Suprapubic skin (tissue), 4 donors: ENCODE measurements at places on chromosomes 1 and 21.
A peak's percentile ranks its signal among the peaks of the same experiment; 100 is the strongest.

DNA sequence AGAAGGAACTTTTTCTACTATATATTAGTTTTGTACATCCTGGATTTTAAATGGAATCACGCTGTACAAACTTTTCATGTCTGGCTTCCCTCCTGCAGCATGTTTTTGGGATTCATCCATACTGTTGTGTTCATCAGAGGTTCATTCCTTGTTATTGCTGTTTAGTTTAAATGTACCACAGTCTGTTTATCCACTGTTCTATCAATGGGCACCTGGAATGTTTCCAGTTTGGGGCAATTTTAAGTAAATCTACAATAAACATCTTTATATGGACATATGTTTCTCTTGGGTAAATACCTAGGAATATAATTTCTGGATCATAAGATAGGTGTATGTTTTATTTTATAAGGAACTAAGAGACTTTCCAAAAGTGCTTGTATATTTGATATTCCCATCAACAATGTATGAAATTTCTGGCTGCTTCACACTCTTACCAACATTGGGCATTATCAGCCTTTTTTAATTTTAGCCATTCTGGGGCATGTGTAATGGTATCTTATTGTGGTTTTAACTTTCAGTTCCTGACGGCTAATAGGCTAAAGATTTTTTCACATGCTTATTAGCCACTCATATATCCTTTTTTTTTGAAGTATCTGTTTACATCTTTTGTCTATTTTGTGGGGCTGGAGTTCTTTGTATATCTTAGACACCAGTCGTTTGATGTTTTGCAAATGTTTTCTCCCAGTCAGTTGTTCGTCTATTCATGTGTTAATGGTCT, 48.8 kb downstream of the RPS6KC1 start:
- DNase-seq: no peak

DNA sequence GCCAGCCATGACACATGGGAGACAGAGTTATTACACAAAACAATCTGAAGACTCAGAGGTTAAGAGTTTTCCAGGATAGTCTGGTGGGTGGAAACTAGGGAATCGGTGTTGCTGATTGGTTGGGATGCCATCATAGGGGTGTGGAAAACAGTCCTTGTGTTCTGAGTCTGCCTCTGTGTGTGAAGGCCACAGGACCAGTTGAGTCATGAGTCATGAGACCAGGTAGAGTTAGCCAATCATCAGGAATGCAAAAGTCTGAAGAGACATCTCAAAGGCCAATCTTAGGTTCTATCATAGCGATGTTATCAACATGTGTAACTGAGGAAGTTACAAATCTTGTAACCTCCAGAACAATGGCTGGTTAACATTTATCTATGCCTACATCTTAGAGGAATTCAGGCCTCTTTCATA, 49.7 kb upstream of the NEK7 start:
- no peak for DNase-seq

DNA sequence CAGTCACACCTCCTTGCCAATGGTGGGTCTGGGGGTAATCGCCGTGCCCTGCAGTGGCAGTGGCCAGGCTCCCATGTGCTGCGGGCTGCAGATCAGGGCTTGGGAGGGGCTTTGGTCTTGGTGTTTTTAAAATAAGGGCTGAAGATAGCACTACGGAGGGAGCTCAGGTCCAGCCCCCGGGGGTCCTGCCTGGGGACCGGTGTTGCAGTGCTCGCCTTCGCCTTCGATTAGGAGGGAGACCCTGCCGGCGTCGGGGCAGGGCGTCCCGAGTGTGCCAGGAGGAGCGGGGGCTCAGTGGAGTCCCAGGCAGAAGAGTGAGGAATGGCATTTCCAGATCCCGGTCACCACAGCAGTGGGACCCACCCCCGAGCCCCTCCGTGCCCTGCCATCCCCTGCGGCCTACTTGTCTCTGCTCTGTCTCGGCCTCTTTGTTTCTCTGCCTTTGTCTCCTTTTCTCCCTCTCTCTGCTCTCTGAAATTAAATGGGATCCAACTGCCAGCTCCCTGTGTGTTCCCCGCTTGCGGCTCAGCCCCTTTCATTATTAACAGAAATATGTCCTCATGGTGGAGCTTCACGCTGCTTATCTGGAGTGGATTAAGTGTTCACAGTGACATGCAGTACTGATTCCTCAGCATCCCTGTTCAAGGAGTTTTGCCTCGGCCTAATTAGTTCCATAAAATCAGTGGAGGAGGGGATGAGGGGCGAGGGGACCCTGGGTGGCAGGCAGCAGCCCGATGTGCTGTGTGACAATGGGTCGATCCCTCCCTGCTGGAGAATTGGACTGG, 44.4 kb downstream of the DMRTB1 start:
- DNase-seq: no peak

GRCh38 chr1:33454646-33455282, 17.7 kb upstream of the ZSCAN20 start:
- no peak for DNase-seq

- DNase-seq: no peak
Observed at GRCh38 chr21:42836402-42836666, 43.0 kb downstream of the WDR4 start.

- DNase-seq: no peak
Observed at GRCh38 chr1:109197158-109198042, 16.3 kb upstream of the SARS1 start.

DNA sequence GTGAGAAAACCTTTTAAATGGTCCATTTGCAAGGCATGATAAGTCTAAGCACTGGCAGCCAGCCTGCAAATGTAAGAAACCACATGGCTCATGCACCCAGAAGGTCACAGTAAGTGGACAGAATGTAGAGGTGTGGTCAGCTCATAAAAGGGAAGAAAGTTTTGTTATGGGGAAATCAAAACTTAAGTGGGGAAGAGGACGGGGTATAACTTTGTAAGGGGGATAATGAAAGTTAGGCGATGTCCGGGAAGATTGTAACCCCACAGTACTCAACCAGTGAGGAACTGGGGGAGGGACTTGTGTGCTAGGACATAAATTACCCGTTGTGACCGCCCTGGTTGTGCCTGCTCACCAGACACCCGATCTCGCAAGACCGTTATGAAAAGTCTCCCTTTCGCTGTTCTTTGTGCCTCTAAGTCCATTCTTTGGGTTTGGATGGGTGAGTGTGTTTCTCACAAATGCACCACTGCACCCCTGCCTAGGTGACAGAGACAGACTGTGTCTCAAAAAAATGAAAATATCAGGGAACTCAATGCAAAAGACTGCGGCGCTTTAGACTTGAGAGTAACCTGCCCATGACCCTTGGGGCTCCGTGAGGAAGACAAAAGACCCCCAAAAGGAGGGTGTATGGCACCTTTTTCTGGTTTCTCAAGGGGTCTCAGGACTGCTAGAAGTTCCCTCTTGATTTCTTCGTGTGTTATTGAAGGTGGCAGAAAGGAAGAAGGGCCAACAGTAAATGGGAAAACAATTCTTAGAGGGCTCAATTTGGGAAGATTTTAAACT, 28.6 kb upstream of the ZNF496 start:
- DNase-seq: no peak

- DNase-seq: peak; percentile 90
Observed at GRCh38 chr1:18913065-18913835, 10.9 kb upstream of the ALDH4A1 start.

DNA sequence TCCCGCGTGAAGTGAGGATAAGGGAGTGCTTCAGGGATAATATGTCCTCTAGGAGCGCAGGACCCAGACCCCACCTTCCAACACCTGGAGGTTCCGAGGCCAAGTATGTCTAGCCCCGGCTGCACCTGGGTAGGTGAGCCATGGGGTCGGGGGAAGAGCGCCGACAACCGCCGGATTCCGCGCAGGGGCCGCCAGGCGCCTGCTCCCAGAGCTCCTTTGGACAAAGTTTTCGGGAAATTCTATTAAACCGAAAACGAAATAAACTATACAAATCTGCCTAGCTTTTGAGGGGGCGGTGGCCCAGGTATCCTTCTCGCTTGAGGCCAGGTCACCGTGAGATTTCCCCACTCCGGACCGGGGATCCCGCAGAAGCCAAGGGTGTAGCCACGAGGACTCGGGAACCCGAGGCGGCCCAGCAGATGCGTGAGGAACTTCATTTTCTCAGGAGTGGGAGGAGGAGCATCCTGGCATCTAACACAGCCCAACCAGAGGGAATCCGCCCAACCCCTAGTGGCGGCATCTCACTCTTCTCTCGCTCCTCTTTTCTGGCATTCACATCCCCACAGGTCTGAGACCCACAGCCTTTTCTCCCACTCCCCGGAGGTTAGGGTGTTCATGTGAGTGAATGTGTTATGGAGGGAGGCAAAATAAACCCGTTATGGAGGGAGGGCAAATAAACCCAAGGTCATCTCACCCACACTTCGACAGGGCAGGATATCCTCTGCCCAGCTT, 2.3 kb upstream of the DMRTA2 start:
- no peak for DNase-seq

- no peak for DNase-seq
Observed at GRCh38 chr1:110004583-110004982, 20.0 kb downstream of the AHCYL1 start.

DNA sequence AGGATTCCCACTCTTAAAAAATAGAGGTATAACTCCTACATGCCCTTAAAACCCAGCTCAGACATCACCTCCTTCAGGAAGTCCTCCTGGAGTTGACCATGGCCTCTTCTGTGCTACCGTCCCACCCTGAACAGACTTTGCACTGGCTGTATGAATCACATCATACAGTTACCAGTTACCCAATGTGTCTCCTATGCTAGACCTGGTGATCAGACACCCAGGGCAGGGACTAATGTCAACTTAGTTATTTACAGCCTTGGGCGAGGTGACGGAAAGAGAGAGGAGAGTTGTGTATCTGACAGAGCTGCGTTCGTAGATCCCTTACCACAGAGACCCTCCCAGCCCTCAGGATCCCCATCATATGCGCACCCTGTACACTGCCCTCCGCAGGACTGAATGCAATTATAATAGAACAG, 72.7 kb downstream of the SLC66A1 start:
- no peak for DNase-seq

GRCh38 chr1:68180441-68181164, 51.7 kb downstream of the WLS start:
- no peak for DNase-seq

DNA sequence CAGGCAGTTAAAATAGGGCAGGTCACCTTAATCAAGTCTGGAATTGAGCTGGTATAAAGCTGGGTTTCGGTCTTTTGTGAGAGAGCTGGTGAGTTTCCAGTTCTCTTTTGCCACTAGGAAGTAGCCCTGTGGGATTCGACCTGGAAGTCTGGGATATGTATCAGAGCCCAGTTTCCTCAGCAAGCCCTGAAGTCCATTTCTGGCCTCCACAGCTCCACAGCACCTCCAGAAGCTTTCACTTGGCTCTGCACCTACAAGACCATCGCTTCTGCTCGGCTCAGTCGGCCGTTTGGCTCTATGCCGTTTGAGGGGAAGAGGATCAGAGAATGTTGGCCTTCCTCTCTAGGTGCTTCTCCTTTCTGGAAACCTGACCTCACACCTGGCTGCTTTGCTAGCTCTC, 148.0 kb downstream of the GALNT2 start:
- DNase-seq: no peak

GRCh38 chr1:239987103-239987745, 104.5 kb upstream of the FMN2 start:
- no peak for DNase-seq

GRCh38 chr21:42496120-42496838, at the start of gene RSPH1:
TSS of gene RSPH1 (minus strand) at chr21:42496224. CDS start at chr21:42496186, 38 bp downstream.
- DNase-seq: peak; percentile 100

GRCh38 chr1:207672522-207673130, 27.7 kb downstream of the CR1L start:
- DNase-seq: no peak

GRCh38 chr1:39102537-39103327, 76.6 kb downstream of the NDUFS5 start:
- no peak for DNase-seq

DNA sequence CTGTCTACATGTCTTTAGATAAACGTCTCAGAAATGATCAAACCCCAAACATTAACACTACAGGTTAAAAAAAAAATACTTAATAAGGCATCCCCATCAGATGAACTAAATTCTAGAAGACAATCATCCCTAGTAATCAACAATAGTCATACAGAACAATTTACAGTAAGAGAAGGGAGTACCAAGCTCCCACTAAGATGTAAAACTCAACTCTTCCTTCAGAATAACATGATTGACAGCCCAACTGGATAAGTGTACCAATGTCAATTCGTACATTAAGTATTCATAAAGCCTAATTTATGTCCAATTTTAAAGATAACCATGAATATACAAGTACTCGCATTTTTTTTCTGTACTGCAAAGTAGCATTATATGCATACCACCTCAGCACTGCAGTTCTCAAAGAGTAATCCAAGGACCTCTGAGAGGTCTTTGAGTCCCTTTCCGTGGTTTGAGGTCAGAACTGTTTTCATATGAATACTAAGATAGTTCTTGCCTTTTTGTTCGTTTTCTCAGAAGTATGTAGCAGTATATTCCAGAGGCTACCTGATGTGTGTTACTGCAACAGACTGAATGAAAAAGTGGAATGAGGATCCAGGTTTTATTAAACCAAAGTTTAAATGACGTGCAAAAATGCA, 6.6 kb downstream of the SCAF4 start:
- DNase-seq: no peak

- DNase-seq: no peak
Observed at GRCh38 chr21:45821315-45821962, 160.1 kb upstream of the COL6A1 start.

- DNase-seq: no peak
Observed at GRCh38 chr21:27291006-27291405, 324.1 kb upstream of the ADAMTS5 start.

DNA sequence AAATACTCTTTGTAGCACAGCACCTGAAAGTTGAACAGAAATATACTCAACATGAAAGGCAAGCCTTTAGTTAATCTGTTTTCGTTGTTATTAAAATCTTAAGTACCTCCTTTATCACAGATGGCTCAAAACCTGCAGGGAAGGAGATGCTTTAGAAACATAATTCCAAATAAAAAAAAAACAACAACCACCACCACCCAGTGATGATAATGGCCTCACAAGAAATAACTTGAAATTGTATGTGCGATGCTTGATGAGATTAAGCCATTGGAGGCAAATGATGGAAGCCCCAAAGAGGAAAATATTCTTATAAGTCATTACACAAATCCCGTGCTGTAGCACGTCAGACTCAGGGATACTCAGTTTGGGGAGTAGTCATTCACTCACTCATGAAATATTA, 24.9 kb upstream of the ZBTB40 start:
- no peak for DNase-seq

DNA sequence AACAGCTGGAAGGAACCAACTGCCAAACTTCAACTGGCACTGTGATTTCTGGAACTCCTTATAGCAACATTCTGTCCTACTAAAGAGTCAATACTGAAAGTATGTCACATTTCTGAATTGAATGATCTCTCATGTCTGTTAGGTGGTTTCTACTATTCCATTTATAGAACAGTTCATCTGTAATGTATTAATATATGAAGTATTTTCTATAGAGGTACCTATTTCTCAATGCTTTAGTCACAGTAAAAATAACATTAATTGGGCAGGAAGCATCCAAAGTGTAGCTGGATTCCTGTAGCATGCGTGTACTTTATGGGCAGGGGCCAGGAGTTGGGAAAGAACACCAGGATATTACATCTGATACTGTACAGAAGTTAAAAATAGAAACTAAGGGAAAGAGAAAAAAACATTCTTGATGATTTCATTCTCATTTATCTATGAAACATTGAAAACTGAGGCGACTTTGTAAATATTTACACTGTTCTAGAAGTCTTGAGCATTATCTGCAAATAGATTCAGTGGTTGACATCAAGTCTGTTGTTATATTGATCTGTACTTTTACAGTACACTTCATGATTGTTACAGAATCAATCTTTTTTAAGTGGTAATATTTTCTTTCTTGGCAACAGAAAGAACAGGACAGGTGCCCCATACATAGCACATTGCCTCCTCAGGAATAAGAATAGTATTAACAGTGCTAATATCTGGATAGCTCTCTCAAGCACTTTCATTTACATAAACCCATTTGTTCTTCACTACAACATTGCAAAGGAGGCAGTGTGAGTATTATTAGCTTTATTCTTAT, 6.2 kb upstream of the ZNF281 start:
- no peak for DNase-seq
